G401 (cell line): ENCODE measurements at places on chromosomes 5 and 9. TPM values are rescaled to one million over a fixed set of nuclear protein-coding genes. Genes with fewer than 3 reads are reported as not detected.
A peak's percentile ranks its signal among the peaks of the same experiment; 100 is the strongest.

MEIKIN gene
- total RNA-seq: not detected in 2 replicates

IL31RA gene
- total RNA-seq: not detected in 2 replicates

PITX1 gene
- 60.2 and 66.1 TPM in 2 replicates for total RNA-seq

CBY3 gene
- total RNA-seq: not detected in 2 replicates

NELFB gene
- 93.6 and 118 TPM in 2 replicates for total RNA-seq

NIPAL4 gene
- 0.18 and 0.58 TPM in 2 replicates for total RNA-seq

RLN1 gene
- total RNA-seq: 0.31 TPM in 1 of 2 replicates, not detected in the other

TPM2 gene
- total RNA-seq: 439 and 442 TPM in 2 replicates

DNA sequence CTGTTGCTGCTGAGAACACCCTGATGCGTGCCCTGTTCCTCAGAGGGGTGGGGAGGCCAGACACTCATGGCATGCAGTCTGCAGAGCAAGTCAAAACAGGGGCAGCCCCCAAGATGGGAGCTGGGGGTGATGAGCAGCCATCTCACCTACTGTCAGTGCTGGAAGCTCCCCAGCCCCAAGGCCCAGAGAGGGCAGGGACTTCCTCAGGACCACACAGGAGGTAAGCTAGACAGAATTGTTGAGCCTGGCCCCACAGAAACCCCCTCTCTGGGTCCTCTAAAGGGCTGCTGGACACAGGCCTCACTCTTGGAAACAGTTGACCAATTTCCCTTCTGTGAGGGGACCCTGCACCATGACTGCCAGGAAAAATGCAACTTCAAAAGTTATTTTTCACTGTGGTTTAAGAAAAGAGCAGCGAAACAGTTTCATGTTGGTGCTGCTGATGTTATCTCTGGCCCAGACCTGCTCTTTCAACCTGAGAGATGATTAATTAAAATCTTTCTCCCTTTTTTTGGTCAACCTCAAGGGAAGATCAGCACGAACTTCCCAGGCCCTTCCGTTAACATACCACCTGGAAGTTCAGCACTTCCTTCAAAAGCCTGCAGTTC lies 9.6 kb downstream of the CSF2 start:
- DNase-seq: no peak

GRCh38 chr9:75451505-75451904 lies 363.2 kb downstream of the OSTF1 start:
- no peak for DNase-seq

- peak; percentile 23 for DNase-seq
Measured at GRCh38 chr9:22307013-22307711, 139.5 kb upstream of the DMRTA1 start.

- DNase-seq: no peak
Measured at GRCh38 chr5:32753765-32754164, 42.6 kb downstream of the NPR3 start.

DNA sequence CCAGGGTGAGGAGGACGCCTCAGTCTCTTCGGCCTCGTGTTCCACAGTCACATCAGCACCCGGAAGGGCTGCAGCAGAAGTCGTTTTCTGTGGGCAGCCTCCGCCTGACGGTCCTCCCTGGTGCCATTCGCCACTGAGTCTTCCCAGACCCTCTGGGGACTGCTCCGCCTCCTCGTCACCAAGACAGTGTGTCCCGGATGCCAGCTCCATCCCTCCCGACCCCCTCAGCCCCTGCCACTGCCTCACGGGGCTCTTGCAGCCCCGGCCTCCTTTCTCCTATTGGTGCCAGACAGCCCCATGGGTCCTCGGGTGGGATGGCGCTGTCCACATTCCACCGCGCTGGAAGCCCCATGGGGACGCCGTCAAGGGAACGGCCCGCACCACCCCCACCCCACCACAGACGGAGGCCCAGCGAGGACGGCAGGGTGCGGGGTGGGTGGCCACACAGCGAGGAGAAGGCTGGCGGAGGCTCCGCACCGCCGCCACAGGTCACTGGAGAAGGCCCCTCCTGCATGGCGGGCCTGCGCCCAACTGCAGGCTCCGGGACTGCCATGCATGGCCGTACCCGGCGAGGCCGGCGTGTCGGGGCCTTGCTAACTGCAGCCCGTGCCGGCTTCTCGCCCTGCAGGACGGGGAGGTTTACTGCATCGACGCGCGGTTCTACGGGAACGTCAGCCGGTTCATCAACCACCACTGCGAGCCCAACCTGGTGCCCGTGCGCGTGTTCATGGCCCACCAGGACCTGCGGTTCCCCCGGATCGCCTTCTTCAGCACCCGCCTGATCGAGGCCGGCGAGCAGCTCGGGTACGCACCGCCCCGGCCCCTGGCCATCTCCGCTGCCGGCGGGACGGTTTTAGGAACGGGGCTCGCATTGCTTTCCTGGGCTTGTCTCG lies 43.6 kb upstream of the CACNA1B start:
- DNase-seq: no peak

DNA sequence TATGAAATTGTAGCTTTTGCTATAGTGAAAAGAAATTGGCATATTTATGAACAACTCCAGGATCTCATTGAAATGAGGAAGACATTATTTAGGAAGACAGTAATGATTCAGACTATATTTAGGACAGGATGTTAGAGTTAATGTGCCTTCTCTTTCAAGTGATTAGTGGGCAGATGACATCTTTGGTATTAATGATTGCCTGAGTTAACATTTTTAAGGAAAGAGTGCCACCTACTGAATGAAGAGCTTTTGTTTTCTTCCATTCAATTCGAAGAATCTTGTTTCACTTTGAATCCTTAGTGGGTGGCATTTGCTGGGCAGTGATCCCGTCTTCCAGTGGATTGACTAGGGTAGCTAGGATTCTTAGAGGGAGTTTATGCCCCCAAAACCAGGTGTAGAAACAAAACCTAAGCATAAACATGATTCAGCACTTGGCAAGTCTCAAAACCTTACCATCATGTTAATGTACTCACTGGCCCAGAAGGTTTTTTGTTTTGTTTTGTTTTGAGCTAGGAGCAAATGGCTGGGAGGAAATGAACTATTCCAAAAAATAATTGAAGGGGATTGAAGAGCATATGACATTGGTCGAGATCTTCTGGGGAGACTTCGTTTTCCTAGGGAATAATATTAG lies 23.2 kb downstream of the MAP3K1 start:
- DNase-seq: peak; percentile 85

- no peak for DNase-seq
Measured at GRCh38 chr5:123181394-123181801, 92.4 kb downstream of the PRDM6 start.

- no peak for DNase-seq
Measured at GRCh38 chr5:546376-546908, 22.2 kb upstream of the SLC9A3 start.

- no peak for DNase-seq
Measured at GRCh38 chr9:89721176-89721700, 116.4 kb downstream of the GADD45G start.

- no peak for DNase-seq
Measured at GRCh38 chr5:62299600-62299999, 6.4 kb upstream of the KIF2A start.

- DNase-seq: no peak
Measured at GRCh38 chr5:96522635-96523355, 89.7 kb upstream of the PCSK1 start.

GRCh38 chr9:85960688-85961093 lies 19.7 kb downstream of the NAA35 start:
- peak; percentile 38 for DNase-seq

DNA sequence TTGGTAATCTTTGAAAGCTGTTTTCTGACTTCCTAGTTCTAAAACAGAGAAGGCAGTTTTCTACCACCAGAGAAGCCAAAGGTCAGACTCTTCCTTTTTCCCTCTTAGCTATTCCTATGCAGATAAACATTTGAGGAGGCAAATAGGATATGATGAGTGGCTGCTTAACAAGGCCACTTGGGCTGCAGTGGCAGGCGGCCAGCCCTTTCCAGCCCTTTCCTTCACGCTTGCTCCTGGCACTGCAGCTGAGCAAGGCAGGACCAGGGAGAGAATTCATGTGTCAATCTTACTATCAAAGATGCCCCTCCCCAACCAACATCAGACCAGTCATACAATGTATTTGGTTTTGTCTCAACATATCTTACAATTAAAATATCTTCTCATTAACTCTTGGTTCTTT lies 36.8 kb upstream of the RNF38 start:
- peak; percentile 47 for DNase-seq

GRCh38 chr5:143653256-143653655 lies 158.7 kb upstream of the HMHB1 start:
- DNase-seq: no peak

GRCh38 chr5:154446195-154447088 lies 645 bp downstream of the SAP30L start:
- peak; percentile 44 for DNase-seq

GRCh38 chr9:36109071-36109470 lies 27.5 kb upstream of the GLIPR2 start:
- no peak for DNase-seq

DNA sequence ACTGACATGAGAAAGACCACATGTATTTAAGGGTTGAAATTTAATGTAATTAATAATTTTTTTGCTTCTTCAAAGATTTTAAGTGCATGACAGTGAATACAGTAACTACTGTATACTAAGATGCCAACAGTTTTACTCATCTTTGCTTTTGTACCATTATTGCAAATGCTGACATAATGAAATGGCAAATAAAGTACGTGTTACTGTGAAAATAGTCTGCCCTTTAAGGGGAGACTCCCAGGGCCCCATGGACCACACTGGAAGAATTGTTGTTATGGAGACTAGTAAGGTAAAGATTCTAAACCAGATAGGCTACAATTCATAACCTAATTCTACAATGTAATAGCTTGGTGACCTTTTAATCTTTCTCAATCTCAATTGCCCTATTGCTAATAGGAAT lies 84.7 kb downstream of the NR3C1 start:
- DNase-seq: no peak

GRCh38 chr5:1354576-1354975 lies 9.7 kb upstream of the CLPTM1L start:
- DNase-seq: no peak

DNA sequence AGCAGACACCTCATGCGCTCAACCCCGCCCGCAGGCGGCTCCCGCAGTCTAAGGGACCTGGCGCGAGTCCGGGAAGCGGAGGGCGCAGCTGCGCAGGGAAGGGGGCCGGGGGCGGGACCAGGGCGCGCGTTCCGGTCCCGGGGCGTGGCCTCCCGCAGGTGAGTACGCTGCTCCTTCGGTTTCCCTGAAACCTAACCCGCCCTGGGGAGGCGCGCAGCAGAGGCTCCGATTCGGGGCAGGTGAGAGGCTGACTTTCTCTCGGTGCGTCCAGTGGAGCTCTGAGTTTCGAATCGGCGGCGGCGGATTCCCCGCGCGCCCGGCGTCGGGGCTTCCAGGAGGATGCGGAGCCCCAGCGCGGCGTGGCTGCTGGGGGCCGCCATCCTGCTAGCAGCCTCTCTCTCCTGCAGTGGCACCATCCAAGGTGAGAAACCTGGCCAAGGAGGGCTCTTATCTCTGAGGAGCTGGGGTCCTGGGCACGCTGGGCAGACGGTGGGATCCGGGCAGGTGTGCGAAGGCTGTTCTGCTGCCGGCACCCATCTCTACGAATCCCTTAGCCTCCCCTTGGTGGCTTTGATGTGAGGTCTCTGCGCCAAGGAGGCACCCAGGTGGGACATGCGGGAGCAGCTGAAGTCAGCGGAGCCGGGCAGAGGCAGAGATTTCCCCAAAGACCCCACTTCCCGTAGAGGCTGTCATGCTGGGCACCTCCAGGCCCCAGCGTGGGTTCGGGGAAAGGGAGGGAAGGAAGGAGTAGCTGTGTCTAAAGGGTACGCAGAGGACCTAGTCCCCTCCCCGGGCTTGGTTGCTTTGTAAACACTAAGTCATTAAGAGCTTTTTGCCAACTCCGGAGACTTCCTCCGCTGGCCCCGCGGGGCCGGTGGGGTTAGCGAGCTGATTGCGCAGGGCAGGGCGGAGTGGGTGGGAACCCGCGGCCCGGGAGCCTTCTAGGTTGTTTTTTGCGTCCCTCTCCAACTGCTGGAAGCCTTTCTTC lies at the start of gene F2RL1:
Gene F2RL1 (plus strand): TSS at position 187 of the 988 bp plus-strand sequence. CDS start 153 bp downstream, at position 340.
- peak; percentile 30 for DNase-seq

DNA sequence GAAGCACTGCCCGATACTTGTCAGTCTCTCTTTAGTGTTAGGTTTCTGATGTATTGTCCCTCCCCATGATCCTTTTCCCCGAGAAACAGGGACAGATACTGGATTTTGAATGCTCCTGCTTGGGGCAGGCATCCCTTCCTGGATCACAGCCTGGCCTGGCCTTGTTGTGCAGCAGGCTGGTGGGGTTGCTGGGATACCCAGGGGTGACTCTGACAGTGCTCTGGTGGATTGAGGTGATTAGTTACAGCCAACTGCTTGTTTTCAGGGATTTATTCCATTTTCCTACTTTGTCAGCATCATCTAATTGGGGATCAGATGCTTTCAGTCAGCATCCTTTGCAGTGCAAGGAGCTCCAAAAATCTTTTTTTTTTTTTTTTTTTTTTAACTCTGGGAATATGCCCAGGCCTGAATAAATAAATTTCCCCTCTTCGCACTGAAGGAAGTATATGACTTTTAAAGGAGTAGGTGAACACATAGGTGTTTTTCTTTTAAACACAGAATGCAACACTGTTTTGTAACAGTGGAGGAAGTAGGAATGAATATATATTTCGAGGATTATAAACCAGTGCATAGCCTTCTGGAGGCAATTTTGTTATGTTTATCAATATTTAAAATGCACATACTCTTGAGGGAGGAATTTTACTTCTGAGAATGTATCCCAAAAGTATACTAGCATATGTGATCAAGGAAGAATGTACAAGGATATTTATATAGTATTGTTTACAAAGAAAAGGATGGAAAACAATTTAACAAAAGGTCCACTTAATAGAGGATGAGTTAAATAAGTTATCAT lies 127.3 kb upstream of the ELL2 start:
- no peak for DNase-seq

DNA sequence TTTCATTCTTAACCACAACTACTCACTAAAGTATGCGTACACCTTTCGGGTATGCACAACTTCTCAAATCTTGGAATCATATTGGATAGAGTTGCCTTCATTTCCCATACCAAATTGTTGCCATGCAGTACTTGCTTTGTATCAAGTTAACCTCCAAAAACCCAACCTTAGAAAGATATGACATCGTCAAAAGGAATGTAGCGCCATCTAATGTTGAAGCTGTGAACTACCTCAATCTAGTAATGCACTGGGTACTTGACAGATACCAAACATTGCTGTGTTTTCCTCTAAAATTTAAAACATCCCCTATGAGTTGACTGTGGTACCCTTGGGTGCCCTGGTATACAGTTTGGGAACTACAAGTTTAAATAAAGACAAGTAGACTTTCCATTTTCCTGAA lies 318.4 kb downstream of the ARL15 start:
- no peak for DNase-seq

GRCh38 chr9:35907711-35908503 lies 1.4 kb upstream of the SPAAR start:
- peak; percentile 62 for DNase-seq

DNA sequence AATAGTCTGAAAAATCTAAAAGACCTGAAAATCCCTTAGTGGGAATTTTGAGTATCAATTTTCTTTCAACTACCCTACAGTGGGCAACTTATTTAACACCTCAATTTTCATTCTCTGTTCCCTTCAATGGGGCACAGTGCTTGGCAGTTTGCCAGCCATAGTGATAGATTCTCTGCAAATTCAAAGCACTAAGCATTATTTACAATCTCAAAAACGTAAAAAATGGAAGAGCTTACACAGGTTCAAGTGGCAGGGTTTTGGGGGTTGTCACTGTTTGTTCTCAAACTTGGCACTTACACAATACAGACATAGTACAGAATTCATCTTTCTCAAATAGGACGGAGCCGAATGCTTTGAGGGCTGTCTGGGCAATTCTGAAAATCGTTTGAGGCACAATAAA lies 515.0 kb downstream of the EFNA5 start:
- no peak for DNase-seq

GRCh38 chr9:117290306-117290840 lies 124.5 kb downstream of the ASTN2 start:
- no peak for DNase-seq
